Kidney (tissue), 22 donors: ENCODE measurements at places on chromosomes 12 and 14. TPM values are rescaled to one million over a fixed set of nuclear protein-coding genes. Genes with fewer than 3 reads are reported as not detected.

GRCh38 chr12:17197971-17198370 is 592.0 kb upstream of the LMO3 start:
- H3K4me3 ChIP-seq, result no peak overlapping the region
- no peak overlapping the region for H3K27ac ChIP-seq
- DNase-seq, result peak; percentile 42
- no peaks in the 10 kb centered on the region for H3K27me3 ChIP-seq
- no peaks in the 10 kb centered on the region for H3K36me3 ChIP-seq
- no peaks in the 10 kb centered on the region for H3K4me1 ChIP-seq

DNA sequence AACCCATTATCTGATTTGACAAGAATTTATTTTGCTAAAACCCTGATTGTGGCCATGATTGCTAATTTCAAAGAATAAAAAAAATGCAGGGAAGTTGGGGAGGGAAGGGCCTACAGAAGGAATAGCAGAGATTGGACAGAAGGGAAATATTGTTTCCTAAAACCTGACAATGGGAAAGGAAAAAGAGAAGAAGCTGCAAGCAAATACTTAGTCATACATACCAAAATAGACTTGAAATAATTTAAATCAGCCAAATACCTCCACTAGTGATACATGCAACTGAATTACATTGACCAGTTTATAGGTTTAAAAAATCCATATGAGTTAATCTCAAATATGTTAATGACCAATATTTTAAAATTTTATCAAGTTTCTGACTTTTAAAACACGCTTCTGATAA is 75.1 kb downstream of the PELI2 start:
- H3K4me3 ChIP-seq, result no peak overlapping the region
- no peak for DNase-seq
- no peaks in the 10 kb centered on the region for H3K27me3 ChIP-seq
- H3K36me3 ChIP-seq, result no peaks in the 10 kb centered on the region

DNA sequence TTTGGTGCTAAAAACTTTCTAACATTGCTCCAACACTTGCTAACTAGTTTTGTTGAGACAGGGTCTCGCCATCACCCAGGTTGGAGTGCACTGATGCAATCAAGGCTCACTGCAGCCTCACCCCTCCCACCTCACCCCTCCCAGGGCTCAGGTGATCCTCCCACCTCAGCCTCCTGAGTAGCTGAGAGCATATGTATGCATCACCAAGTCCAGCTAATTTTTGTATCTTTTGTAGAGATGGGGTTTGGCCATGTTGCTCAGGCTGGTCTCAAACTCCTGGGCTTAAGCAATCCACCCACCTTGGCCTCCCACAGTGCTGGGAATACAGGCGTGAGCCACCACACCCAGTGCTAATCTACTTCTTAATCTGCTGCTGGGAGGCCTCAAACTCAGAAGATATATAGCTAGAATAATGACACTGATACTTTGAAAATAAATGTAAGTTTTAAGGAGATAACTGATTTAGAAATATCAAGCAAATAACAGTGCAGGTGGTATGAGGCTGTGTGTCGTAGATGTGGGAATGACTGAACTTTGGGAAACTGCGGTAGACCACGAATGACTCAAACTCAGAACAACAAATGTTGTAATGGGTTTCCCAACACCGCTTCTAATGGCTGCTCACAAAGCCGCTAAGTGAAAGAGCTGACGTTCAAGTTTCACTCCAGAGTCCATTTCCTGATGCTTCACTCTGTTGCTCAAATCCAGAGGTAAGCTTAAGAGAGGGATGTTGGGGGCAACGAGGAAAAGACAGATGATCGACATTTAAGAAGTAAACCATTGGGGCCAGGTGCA is 10.0 kb downstream of the TMCC3 start:
- no peaks in the 10 kb centered on the region for H3K36me3 ChIP-seq
- H3K4me1 ChIP-seq, result peaks cover 2% of the 10 kb centered on the region
- H3K27me3 ChIP-seq, result no peaks in the 10 kb centered on the region
- peak overlapping the region; percentile 15 for H3K27ac ChIP-seq

- no peak overlapping the region for H3K4me3 ChIP-seq
- H3K36me3 ChIP-seq, result no peaks in the 10 kb centered on the region
- H3K4me1 ChIP-seq, result no peaks in the 10 kb centered on the region
- H3K27me3 ChIP-seq, result no peaks in the 10 kb centered on the region
- DNase-seq, result no peak
- no peak overlapping the region for H3K27ac ChIP-seq
Observed at GRCh38 chr12:129885287-129885686, 18.5 kb downstream of the TMEM132D start.

DNA sequence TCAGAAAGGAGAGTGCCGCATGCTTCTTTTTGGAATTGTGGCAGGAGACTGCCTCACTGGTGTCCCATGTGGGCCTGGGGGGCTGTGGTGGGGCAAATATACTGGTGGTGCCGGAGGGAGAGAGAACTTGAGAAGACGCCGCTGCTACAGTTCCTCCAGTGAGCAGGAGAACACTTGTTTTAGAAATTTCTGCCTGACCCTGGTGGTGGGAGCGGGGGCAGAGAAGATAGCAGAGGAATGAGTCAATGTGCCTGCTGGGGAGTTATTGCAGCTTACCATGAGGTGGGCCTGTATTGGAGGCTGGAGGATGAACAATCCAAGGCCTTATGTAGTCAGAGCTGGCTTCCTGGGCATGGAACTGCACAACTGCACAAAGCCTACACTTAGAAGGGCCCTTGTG is 211.8 kb downstream of the SNAPC1 start:
- H3K27me3 ChIP-seq, result no peaks in the 10 kb centered on the region
- H3K27ac ChIP-seq, result no peak overlapping the region
- DNase-seq, result no peak

TMEM253 gene
- total RNA-seq, result 0.41 TPM

GNB3 gene
- 2.6 TPM for total RNA-seq
